ENCODE measurements at places on chromosomes 11 and 22. TPM values are rescaled to one million over a fixed set of nuclear protein-coding genes. Genes with fewer than 3 reads are reported as not detected.

The OR52A1 gene
- total RNA-seq: not detected

The SORL1 gene
- under 0.01 TPM for total RNA-seq

The MS4A6A gene
- not detected for total RNA-seq

The MCHR1 gene
- 0.37 TPM for total RNA-seq

The KLHL35 gene
- total RNA-seq: 1.4 TPM

The CRYBA4 gene
- not detected for total RNA-seq

The IGLL1 gene
- total RNA-seq: not detected

The USP2 gene
- total RNA-seq: not detected

The YAP1 gene
- 114 TPM for total RNA-seq

The PIH1D2 gene
- 2.2 TPM for total RNA-seq

The OR4A16 gene
- total RNA-seq: not detected

The THAP12 gene
- 40.4 TPM for total RNA-seq

The DGCR6 gene
- total RNA-seq: 0.59 TPM

The C22orf31 gene
- total RNA-seq: not detected

The TYR gene
- total RNA-seq: not detected

The NRGN gene
- 1.4 TPM for total RNA-seq

All from subcutaneous preadipocyte (primary cell).